ENCODE measurements at places on chromosomes 6 and 20. TPM values are rescaled to one million over a fixed set of nuclear protein-coding genes. Genes with fewer than 3 reads are reported as not detected.

The SYCP2 gene
- total RNA-seq: 1.3 TPM

The NCOA5 gene
- total RNA-seq: 15.8 TPM

The EYA2 gene
- total RNA-seq: 0.32 TPM

The SYNGAP1 gene
- total RNA-seq: 1.2 TPM

The SLC16A10 gene
- total RNA-seq: 2.5 TPM

The DUSP22 gene
- total RNA-seq: 35.0 TPM

The MOCS1 gene
- 1.2 TPM for total RNA-seq

The BPIFB2 gene
- not detected for total RNA-seq

The BHLHE23 gene
- not detected for total RNA-seq

The FRK gene
- total RNA-seq: 6.9 TPM

The PLN gene
- not detected for total RNA-seq

The CLVS2 gene
- not detected for total RNA-seq

The MOCS3 gene
- total RNA-seq: 6.4 TPM

The RIPPLY2 gene
- not detected for total RNA-seq

The OR2H1 gene
- not detected for total RNA-seq

The VSTM2L gene
- total RNA-seq: not detected

The LINC00237 gene
- not detected for total RNA-seq

The VEGFA gene
- total RNA-seq: 73.7 TPM

The PSMF1 gene
- total RNA-seq: 66.4 TPM

The FAM162B gene
- 0.32 TPM for total RNA-seq

The PGK2 gene
- total RNA-seq: not detected

The CABLES2 gene
- total RNA-seq: 2.1 TPM

The AKAP12 gene
- 8.8 TPM for total RNA-seq

The PRDM1 gene
- total RNA-seq: 3.0 TPM

The PARD6B gene
- 6.8 TPM for total RNA-seq

The CCDC170 gene
- not detected for total RNA-seq

The RFX6 gene
- total RNA-seq: not detected

Data from NCI-H460 (cell line).